Left ventricle myocardium inferior (tissue), 1 donor: ENCODE measurements at places on chromosomes 5 and 9. TPM values are rescaled to one million over a fixed set of nuclear protein-coding genes. Genes with fewer than 3 reads are reported as not detected.

DNA sequence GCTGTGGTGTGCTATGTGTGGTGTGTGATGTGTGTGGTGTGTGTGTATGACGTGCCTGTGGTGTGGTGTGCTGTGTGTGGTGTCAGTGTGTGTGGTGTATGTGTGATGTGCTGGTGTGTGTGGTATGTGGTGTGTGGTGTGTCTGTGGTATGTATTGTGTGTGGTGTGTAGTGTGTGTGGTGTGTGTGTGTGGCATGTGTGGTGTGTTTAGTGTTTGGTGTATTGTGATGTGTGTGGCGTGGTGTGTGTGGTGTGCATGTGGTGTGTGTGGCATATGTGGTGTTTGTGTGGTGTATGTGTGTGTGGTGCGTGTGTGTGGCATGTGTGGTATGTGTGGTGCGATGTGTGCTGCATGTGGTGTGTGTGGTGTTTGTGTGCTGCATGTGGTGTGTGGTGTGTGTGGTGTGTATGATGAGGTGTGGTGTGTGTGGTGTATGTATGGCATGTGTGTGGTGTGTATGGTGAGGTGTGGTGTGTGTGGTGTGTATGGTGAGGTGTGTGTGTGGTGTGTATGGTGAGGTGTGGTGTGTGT is 18.3 kb upstream of the RNU6ATAC start:
- no peak for DNase-seq

GRCh38 chr5:65142511-65143011 is 339.2 kb downstream of the ADAMTS6 start:
- DNase-seq = no peak

GRCh38 chr9:132647355-132647754 is 22.4 kb downstream of the DDX31 start:
- DNase-seq = no peak

DNA sequence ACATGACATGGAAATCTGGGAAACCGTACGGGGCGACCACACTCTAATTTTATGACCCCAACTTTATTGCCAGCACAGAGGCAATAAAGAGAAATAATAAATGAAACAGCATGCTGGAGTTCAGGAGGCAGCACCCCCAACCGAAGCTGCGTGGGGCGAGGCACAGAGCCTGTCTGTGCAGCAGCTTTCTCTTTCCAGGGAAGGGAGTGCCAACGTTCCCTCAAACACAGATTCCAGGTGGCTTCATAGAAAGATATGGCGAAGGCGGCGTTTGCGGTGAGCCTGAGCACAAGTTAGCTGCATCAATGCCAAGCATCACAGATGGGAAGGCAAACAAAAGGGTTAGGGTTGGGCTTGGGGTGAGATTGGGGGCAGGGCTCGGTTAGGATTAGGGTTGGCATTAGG is 114.8 kb downstream of the HSD17B3 start:
- DNase-seq = no peak

The CATSPER3 gene
- 0.49 TPM for total RNA-seq

DNA sequence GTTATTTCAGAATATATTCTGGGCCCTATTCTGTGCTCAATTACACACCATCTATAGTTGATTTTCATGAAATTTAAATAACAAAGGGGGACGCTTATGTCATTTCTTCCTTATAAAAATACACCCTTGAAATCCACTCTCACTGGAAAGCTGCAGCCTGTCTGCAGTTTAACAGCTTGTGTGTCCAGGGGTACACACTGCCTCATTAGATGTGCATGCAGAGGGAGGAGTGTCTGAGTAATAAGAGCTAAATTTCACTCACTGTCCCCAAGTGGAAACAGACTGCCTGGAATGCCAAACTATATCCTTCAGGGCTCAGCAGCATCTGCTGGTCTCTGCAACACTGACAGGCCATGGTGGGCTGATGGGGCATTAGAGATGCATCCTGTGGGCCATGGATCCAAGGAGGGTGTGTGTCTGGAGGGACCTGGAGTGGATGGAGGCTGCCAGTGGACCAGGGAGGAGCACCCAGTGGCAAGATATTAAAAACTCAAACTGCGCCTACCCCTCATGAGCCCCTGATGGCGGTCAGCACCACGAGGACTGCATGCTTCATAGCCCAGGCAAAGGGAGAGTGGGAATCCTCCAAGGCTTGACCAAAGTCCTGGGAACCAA is 15.8 kb upstream of the TIFAB start:
- DNase-seq = no peak

GRCh38 chr5:139369181-139369580 is 13.9 kb downstream of the SLC23A1 start:
- no peak for DNase-seq

The SEMA4D gene
- 17.1 TPM for total RNA-seq

- no peak for DNase-seq
Observed at GRCh38 chr9:104027295-104027694, 66.8 kb upstream of the SMC2 start.

The PIP5K1B gene
- 71.9 TPM for total RNA-seq

DNA sequence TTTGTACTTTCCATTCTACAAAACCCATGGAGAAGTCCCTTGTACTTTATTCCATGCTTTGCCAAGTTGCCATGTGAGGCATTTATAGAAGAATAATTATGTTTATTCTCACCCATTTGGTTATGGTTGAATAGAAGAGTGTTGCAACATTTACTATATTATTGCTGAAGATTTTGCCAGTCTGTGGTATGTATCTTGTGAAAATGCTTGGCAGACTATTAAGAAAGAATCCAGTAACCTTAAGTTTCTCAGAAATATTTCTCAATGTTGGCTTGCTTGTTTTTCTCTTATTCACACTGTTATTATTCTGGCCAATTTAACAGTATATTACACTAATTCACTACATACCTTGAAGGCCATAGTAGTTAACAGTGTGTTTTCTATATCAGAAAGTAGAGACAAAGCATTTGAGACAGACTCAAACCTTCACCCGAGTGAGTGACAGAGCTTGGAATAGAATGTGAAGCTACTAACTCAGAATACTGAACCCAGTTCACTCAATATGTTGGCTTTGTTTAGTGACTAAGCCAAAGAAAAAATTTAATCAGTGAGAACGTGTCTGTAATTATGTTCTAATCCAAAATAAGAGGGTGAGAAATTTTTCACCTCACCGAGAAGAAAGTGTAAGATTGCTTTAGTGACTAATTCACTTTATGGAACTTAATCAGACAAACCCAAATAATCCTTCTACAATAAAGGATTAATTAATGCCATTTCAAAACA is 184.4 kb downstream of the CWC27 start:
- DNase-seq = no peak

GRCh38 chr5:1685066-1685465 is 114.6 kb downstream of the MRPL36 start:
- no peak for DNase-seq

GRCh38 chr5:80806929-80807328 is 152.1 kb upstream of the DHFR start:
- DNase-seq = no peak

DNA sequence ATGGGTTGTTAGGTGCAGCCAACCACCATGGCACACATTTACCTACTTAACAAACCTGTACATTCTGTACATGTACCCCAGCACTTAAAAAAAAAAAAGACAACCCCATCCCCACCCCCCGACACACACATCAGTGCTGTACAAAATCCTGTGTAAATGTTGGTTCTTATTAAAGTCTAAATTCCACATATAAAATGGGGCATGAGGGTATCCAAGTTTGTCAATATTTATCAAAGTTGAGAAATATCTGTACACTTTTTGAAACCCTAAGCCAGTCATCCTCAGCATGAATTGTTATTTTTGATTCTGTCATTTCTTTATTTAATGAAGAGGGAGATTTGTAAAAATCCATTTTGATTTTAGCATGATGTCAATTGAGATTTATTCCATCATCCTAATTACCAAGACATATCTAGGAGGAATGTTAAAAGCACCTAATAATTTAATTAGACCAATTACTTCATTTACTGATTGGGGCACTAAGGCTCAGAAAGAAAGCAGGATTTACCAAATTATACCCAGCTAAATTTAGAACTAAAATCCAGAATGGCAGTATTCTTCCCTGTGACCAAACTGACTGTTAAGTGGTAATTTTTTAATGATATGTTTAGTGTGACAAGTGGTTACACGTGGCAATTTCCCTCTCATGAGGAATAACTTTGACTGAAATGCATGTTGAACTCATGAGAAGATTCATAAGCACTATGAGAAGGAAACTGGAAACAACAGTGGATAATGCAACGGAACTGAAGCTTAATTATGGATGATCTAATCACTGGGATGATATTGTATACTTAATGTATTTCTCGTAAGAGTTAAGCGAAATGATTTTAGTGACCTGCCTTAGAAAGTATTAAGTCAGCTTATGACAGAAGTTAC is 195.9 kb downstream of the SGCD start:
- DNase-seq = no peak

The CER1 gene
- not detected for total RNA-seq

DNA sequence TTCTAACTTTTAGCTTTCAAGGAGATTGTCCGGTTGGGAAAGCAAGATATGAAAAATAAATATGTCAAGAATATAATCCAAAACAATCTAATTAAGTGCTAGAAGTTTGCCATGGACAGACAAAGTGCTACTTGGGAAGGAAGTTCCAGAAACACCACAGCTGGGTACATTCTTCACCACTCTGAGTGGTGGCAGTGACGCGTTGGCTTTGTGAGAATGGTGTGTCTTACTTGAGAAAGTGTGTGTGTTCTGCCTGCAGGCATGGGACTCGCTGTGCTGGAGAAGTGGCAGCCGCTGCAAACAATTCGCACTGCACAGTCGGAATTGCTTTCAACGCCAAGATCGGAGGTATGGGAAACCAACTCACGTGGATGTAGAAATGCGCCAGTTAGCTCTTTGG is 177.2 kb downstream of the PCSK5 start:
- DNase-seq = no peak

DNA sequence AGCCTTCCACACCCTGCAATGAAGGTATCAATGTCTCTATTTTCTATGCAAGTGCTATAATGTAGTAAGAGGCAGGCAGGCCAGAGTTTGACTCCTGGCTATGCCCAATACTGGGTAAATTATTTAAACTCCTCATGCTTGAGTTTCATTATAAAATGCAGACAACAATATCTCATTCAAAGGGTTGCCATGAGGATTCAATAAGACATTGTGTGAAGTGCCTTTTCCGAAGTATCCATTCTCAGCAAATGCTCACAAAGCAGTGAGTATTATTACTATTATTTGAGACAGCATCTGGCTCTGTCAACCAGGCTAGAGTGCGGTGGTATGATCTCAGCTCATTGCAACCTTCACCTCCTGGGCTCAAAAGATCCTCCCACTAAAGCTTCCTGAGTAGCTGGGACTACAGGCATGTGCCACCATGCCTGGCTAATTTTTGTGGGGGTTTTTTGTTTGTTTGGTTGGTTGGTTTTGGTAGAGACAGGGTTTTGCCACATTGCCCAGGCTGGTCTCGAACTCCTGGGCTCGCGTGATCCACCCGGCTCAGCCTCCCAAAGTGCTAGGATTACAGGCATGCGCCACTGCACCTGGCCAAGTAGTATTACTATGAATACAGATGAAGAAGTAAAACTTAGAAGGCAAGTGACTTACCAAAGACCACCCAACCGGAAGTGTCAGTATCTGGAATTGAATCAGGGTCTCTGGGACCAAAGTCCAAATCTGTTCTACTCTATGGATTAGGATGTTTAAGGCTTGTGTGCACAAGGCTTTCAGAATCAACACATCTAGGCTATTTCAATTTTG is 18.8 kb downstream of the ADAM19 start:
- no peak for DNase-seq

DNA sequence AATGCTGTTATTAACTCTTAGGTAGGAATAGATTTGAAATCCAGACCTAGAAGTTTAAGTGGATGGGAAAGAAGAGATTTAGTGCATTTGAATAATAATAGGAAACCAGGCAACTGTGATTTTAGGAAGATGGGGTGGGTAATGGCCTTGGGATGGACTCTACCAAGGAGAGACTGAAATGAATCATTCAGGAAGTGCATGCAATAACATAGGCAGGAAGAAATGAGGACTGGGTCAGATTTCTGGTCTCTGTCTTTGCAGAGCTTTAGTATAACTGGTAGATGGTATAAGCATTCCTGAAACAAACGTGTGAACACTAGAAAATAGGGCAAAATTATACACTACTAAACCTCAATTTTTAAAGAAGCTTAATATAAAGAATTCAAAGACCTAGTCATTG is 274.4 kb upstream of the CLINT1 start:
- DNase-seq = no peak

DNA sequence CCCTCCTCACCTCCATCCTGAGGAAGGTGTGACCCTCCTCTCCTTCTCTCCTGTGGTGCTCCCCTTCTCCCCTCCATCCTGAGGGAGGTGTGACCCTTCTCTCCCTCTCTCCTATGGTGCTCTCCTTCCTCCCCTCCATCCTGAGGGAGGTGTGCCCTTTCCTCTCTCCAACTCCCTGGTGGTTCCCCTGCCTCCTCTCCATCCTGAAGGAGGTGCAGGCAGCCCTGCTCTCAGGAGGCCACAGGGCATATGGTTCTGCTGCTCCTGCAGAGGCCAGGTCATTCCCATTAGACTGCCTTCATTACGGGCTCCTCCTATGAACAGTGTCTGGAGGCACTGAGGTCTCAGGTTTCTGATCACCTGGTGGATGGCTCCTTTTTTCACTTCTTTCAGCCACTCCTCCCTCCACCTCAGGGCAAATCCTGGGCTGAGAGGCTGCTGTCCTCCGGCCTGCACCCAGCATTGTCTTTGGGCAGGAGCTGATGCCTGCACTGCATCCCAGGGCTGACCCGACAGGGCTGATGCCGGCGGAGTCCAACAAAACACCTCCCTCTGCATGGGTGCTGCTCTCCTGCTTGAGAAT is 197.1 kb downstream of the MED10 start:
- no peak for DNase-seq

- DNase-seq = no peak
Observed at GRCh38 chr9:75988663-75989062, 98.2 kb downstream of the PCSK5 start.

The IQGAP2 gene
- total RNA-seq = 4.1 TPM

The SLC6A19 gene
- total RNA-seq = not detected

- no peak for DNase-seq
Observed at GRCh38 chr5:86880344-86880743, 262.6 kb downstream of the COX7C start.

DNA sequence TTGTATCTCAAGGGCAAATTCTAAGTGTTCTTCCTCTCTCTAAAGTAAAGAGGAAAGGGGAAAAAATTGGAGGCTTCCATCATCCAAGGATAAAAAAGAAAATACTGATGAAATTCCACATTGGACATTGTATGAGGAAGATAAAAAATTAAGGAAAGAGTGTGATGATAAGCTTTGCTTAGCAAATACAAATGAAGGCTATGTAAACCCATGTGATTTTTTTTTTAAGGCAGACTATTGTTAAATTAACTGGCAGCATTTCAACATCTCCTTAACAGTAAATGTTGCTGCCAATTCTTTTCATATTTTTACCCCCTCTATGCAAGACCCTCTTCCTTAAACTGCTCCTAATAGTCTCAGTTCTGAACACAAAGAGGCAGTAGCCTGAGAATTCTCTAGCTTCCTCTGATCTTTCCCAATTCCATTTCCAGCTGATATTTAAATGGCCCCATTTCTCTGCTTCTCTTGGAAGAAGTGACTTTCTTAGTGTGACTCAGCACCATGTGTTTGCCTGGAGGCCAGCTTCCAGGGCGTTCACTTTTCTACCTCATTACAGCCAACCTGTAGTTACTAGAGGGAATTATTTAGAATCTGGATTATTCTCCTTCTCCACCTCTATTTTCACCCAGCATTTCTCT is 159.7 kb downstream of the TLE1 start:
- no peak for DNase-seq
